T-cell (primary cell): ENCODE measurements at places on chromosomes 11 and 22.

- DNase-seq, result no peak
Observed at GRCh38 chr11:116840224-116840745, 2.9 kb upstream of the APOA1 start.

DNA sequence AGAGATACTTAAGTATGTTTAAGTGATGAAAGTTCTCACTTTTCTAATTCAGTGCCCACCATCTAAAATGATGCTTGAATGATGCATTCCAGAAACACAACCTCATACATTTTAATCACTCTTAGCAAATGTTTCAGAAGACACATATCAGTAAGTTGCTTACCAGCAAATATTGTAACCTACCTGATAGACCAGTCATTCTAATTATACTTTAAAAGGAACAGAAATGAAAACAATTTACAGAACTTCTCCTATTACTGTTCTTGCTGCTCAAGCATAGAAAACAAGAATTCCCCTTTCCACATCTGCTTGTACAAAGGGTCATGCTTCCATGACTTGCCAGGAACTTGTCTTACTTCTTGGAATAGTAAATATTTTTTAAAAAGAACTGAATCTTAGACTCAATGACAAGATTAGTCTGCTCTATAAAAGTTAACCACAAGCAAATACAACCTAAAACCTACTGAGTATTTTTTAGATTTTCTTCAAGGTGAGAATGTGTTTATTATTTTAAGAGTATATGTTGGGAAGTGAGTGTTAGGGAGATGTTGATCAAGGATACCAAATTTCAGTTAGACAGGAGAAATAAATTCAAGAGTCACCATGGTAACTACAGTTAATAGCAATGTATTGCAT, 82.0 kb upstream of the SC5D start:
- DNase-seq, result no peak

DNA sequence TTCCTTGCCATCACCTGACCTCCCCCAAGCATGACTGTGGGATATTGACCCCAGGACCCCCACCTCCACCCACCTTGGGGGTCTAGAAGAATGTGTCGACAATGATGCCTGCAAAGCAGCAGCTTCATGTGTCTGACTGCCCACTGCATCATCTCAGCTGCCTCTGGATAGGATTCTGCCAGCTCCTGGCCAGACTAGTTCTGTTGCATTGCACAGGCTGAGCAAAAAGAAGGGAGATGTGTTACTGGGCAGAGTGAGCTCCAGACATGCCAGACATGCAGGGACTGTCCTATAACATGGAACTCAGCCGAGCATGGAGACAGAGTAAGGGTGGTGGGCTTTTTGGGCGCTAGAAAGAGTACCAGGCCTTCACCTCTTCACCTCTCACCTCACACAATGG, 36.7 kb downstream of the FBXO7 start:
- DNase-seq, result no peak

DNA sequence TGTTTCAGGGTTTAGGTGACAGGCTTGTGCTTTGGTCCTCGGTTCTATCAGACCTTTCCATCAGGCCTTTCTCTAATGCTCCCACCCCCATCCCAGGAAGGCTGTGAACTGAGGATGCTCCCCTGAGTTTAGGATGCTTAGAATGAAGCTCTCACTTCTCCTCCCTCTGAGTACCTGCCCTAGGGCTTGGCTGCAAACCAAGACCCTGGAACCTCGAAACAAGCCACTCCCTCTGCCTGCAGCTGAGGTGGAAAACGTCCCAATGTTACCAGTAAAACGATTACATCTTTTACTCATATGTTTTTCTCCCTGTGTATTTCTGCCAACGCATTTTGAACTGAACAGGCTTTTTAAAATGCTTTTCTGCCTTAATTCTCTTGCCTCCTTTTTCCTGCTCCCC, 54.5 kb upstream of the BMAL1 start:
- no peak for DNase-seq

- peak; percentile 32 for DNase-seq
Observed at GRCh38 chr22:31347251-31348008, 1.3 kb upstream of the PATZ1 start.

GRCh38 chr11:68093565-68093964, 27.6 kb downstream of the CHKA start:
- DNase-seq, result no peak
